ENCODE measurements at places on chromosomes 11 and 22. TPM values are rescaled to one million over a fixed set of nuclear protein-coding genes. Genes with fewer than 3 reads are reported as not detected.

DNA sequence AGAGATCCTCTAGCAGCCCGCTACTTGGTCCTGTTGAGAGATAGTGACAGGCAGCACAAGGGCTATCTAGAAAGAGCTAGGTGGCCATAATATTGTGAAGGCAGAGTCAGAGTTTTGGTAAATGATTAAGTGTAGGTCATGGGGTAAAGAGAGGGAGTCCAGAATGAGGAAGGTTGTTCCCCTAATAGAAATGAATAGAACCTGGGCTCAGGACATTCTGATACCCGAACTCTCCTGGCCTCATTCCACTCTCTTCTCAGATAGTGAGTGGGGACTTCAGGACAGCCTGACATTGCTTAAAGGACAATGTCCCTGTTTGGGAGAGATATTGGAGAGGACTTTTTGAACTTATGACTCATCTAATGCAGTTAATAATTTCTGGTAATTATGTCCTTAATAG, 20.6 kb downstream of the SLC5A1 start:
- no peak for DNase-seq

- no peak for DNase-seq
Observed at GRCh38 chr11:57278721-57279095, 41.7 kb upstream of the APLNR start.

ZBED4 gene
- total RNA-seq, result 14.9 TPM

GPHA2 gene
- not detected for total RNA-seq

NLRP6 gene
- 489 TPM for total RNA-seq

SPDYC gene
- not detected for total RNA-seq

GRCh38 chr11:5719703-5720495, 16.3 kb upstream of the OR56B1 start:
- DNase-seq, result no peak

OAF gene
- 236 TPM for total RNA-seq

- peak; percentile 14 for DNase-seq
Observed at GRCh38 chr11:3184732-3185347, 19.7 kb upstream of the OSBPL5 start.

- DNase-seq, result no peak
Observed at GRCh38 chr11:19573666-19574065, 139.0 kb upstream of the NAV2 start.

SLC22A25 gene
- total RNA-seq, result not detected

- DNase-seq, result no peak
Observed at GRCh38 chr11:109422870-109423465, 978 bp downstream of the C11orf87 start.

GGTLC2 gene
- total RNA-seq, result not detected

VSIG2 gene
- total RNA-seq, result not detected

- no peak for DNase-seq
Observed at GRCh38 chr11:86769219-86769618, 31.1 kb upstream of the PRSS23 start.

CD3D gene
- total RNA-seq, result 18.3 TPM

DNA sequence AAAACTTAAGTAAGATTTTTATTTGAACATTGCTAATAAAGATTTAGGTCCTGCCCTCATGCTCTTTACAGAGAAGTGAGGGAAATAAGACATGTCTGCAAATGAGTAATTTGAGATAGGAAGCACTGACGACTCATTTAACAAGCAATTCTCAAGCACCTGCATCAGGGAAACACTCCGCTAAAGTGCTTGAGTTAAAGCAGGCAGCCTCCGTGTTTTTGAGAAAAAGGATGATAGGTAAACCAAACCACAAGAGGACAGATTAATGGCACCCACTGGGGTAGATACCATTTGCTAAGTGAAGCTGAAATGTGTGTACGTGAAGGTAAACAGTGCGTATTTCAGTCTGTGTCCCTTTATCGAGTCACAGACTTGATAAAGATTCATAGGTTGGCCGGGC, 184.6 kb upstream of the CARD18 start:
- no peak for DNase-seq

GRCh38 chr11:62914416-62914815, 6.7 kb downstream of the CHRM1 start:
- DNase-seq, result no peak

DNA sequence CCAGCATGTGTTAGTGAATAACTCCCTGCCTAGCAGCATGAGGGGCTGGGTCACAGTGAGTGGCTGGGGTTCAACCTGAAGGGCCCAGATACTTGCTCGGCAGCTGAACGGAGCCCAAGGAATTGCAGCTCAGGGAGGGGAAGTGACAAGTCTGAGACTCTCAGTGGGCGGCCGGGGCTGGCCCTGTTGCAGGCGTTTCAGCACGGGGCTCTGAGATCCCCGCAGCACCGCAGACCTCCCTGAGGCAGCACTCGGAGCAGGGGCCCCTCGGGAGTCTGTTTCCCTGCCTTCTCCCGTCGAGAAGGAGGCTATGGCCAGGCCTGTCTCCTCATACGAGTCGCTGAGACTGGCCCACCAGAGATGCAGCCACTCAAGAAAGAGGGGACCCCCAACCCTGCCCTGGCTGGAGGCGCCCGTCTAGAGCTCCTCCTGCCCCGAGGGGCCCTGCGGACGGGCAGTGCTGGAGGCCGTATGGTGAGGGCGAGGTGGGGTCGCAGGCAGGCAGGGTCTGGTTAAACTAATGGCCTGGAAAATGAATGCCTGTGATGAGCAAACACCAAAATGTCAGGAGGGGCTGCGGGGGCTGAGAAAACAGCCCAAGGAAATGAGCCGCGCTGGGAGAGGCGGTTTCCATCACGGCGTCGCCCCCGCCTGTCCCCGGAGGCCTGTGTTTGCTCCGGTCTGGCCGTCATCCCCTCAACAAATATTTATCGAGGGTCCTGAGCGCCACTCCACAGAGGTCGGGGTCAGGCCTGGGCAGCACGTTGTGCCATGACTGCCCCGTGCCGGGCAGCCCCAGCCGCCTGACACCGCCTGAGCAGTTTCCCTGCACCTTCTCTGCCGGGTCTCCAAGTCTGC, 9.3 kb downstream of the TSSC4 start:
- DNase-seq, result no peak

CDHR5 gene
- 1,265 TPM for total RNA-seq

DNA sequence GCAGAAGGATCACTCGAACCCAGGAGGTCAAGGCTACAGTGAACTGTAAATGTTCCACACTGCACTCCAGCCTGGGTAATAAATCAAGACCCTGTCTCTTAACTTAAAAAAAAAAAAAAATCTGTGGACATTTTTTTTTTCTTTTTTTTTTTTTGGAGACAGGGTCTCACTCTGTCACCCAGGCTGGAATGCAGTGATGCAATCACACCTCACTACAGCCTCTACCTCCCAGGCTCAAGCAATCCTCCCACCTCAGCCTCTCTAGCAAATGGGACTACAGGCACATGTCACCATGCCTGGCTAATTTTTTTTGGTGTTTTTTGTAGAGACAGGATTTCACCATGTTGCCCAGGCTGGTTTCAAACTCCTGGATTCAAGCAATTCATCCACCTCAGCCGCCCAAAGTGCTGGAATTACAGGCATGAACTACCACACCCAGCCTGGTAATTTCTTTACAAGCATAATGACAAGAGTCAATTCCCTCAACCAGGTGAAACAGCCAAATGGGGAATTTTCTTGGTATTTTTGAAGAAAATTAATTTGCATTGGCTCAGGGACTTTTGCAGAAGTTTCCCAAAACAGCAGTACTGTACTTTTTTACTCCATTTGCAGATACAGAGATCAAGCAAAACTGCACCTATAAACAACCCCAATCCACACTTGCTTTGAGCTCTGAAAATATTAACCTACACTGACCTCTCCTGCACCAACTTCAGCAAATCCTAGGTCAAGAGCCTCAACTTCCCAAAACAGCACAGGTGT, 44.0 kb downstream of the MRTFA start:
- DNase-seq, result no peak

DNA sequence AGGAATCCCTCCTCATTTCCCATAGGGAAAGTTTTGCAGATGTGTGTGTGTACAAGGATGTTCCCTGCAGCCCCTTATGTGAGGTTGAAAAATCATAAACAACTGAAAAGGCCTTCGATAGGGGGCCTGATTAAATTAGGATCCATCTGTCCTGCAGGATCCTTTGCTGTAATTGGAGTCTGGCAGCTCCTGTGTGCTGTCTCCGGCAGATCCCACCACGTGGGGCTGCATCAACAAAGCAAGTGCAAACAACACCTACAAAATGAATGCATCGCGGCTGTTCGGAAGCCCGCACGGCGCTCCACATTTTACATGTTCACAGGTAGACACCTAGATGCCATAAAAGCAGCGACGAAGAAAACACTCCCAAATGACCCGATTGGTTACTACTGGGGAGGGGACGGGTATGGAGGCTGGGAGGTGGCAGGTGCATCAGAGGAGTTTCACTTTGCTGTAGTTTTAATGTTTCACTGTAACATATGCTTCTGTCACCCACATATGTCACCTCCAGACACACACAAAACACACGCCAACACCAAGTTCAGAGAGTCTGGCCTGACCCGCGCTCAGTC, 52.2 kb downstream of the NFAM1 start:
- DNase-seq, result no peak

Data from Peyer's patch (tissue), 4 donors.